ENCODE measurements at places on chromosomes 4 and X. TPM values are rescaled to one million over a fixed set of nuclear protein-coding genes. Genes with fewer than 3 reads are reported as not detected.

Gene LDOC1
- total RNA-seq: 15.2 TPM

Gene MAGEA2B
- not detected for total RNA-seq

DNA sequence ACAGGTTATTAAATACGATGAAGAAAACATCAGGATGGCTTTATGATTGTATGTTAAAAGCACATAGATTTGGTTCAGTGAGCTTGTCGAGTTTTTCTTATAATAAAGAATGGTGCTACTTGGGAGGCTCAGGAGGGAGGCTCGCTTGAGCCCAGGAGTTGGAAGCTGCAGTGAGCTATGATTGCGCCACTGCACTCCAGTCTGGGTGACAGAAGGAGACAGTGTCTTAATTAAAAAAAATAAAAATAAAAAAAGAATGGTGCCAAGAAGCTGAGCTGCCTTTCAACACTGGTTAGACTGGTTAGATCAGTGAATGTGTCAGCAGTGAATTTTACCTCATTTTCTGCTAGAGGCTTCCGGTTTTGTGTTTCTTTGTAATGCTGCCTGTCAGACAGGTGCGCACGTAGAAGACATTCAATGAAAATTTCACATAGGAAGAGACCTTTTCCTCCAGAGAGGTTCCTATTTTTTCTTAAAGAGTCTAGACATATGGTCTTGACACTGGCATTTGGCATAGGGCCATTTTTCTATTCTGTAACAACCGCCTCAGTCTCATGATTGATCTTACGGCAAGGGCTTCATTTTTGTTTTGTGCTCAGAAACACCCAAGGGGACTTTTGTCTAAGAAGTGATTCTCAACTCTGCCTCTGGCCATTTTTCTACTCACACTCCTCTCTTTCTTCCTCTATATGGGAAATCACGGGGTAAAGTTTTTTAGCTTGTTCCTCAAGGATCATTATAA lies 15.0 kb upstream of the ARSF start:
- no peak for DNase-seq

GRCh38 chr4:184503869-184504300 lies 29.5 kb upstream of the IRF2 start:
- no peak for DNase-seq

DNA sequence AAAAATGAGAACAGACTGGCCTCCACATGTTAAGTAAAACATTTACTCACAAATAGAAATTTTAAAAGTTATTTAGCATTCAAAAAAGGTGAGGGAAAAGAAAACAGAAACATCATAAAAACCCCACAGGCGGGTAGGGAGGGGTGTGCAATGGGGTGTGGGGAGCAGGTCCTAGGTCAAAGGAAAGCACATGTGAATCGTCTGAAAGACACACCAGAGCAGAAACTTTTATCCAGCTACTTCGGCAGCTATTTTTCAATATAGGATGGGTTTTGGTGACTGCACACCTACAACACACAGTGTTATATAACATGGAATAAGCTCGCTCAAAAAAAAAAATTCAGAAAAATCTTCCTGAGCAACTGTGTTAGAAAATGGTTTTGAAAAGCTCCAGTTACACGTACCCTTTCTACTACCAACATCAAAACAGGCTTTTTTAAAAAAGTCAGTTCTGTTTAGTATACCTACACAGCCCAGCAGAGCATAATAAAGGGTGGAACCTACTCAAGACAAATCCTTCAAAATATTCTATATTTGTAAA lies 1.6 kb downstream of the OTUD4 start:
- DNase-seq: no peak
